ENCODE measurements at places on chromosomes 3 and 15. TPM values are rescaled to one million over a fixed set of nuclear protein-coding genes. Genes with fewer than 3 reads are reported as not detected.

The FBLN2 gene
- total RNA-seq, result 1.4 TPM

The ESYT3 gene
- not detected for total RNA-seq

GRCh38 chr3:23319366-23320312 is 116.5 kb downstream of the UBE2E2 start:
- no peak overlapping the region for H3K27ac ChIP-seq
- DNase-seq, result no peak
- H3K27me3 ChIP-seq, result no peaks in the 10 kb centered on the region
- no peak overlapping the region for H3K4me3 ChIP-seq

DNA sequence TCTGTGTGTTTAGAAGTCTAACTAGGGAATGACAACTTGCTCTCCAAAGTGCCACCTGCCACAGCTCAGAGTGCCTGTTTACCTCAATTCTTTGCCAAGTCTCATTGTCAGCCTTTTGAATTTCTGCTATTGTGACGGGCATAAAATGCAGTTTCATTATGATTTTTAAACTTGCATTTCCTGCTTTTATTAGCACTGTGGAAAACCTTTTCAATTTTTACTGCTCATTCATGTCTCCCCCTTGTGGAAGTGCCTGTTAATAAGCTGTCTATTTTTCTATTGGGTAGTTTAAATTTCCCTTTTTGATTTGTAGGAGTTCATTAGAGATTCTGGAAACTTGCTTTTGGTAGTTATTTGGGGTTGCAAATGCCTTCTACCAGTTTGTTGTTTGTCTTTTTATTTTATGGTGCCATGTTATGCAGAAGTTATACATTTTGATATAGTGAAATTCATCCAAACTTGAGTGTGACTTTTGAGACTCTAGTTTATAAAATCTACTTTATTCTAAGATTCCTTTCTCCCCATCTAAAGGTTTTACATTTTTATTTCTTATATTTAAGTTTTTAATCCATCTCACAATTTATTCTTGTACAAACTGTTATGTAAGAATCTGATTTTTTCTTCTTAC is 53.9 kb upstream of the FRMD4B start:
- no peaks in the 10 kb centered on the region for H3K36me3 ChIP-seq
- H3K4me3 ChIP-seq, result no peak overlapping the region
- peak; percentile 61 for DNase-seq
- no peaks in the 10 kb centered on the region for H3K27me3 ChIP-seq
- no peak overlapping the region for H3K27ac ChIP-seq

The ECE2 gene
- total RNA-seq, result not detected

GRCh38 chr3:180409883-180410282 is 192.1 kb upstream of the TTC14 start:
- H3K27ac ChIP-seq, result no peak overlapping the region
- H3K4me1 ChIP-seq, result peaks cover 8% of the 10 kb centered on the region
- H3K36me3 ChIP-seq, result no peaks in the 10 kb centered on the region
- no peak overlapping the region for H3K4me3 ChIP-seq

GRCh38 chr3:171455603-171456550 is 4.3 kb downstream of the TNIK start:
- H3K27ac ChIP-seq, result no peak overlapping the region
- H3K27me3 ChIP-seq, result no peaks in the 10 kb centered on the region
- DNase-seq, result no peak
- H3K4me3 ChIP-seq, result no peak overlapping the region
- H3K36me3 ChIP-seq, result peaks cover 2% of the 10 kb centered on the region

Data from endothelial cell of umbilical vein (primary cell).